Common myeloid progenitor, CD34-positive (primary cell): ENCODE measurements at places on chromosomes 12 and 14.

DNA sequence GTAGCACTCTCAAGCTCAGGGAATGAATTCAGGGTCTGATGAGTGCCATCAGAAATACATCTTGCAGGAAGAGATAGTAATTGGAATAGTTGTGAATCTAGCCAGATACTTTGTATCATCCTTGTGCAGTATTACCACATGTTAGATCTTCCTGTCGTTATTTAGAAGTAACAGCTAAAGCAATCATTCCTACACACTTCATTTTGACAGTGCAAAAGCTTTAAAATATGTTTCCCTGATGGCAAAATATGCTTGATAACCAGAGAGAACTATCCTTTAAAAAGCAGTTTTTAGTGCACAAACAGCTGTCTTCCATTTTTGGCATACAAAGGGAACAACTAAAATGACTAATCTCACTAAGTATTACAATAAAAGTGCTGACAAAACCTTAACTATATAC lies 149.5 kb upstream of the SLC38A2 start:
- peak; percentile 14 for DNase-seq

GRCh38 chr12:7806863-7807487 lies 17.8 kb downstream of the NANOG start:
- peak; percentile 74 for DNase-seq

- DNase-seq, result no peak
Observed at GRCh38 chr14:43169722-43170121, 1337.4 kb downstream of the FSCB start.

DNA sequence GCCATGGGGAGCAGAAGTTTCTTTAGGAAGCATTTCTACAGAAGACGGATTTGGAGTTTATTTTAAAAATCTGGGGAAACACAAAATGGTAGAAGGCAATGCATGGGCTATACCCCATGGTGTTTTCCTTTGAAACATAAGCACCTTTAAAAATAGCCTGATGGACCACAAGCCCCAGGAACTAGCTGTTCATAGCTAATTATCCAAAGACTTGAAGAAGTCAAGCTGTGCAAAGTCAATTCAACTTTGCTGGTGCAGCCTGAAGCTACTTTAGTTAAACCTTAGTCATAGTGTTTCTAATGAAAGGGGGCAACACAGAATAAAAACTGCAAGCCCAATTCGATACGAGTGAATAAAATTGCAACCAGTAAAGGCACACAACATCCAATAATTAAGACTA lies 732.5 kb downstream of the GALC start:
- no peak for DNase-seq

DNA sequence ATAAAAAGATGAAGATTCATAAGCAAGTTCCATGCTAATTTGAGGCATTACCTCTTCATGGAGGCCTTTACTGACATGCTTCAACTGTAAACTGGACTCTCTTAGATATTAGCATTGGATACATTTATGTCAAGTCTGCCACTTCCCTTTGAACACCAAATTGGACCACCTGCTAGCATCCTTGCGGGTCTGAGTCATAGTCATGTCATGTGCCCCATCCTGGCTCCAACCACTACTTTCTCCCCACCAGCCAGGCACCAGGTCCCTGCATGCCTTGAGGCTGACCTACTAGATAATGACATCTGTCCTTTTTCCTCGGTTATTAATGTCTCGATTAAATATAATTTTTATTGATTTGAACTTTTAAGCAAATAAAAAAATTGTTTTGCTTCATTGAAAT lies 32.9 kb upstream of the EEA1 start:
- DNase-seq, result no peak

- DNase-seq, result peak; percentile 36
Observed at GRCh38 chr14:54348001-54348611, 48.7 kb upstream of the CDKN3 start.

- DNase-seq, result peak; percentile 32
Observed at GRCh38 chr12:98998697-98999299, 353.7 kb downstream of the APAF1 start.

DNA sequence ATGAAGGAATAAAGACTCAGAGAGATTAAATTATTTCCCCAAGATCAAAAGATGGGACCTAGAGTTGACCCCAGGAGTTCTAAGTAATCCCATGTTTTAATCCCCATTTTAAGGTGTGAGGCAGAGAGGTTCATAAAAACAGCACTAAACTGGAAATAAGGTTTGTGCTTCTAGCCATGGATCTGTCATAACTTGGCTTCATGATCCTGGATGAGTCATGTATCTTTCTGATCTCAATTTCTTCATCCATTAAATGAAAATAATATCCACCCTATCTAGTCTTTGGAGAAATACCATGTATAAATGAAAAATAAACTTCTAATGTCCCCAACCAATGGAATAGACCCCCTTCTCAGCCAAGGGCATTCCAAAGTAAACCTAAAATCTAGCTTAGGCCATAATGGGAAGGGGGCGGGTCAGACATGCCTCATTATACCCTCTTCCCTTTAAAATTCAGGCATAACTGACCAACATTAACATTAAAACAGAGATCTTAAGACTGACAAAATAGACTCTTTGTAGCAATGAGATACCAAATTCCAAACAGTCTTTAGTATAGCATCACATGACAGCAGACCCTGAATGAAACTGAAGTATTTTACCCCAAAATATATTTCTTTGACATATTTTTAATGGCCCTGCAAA lies 47.8 kb downstream of the SLC41A2 start:
- no peak for DNase-seq

DNA sequence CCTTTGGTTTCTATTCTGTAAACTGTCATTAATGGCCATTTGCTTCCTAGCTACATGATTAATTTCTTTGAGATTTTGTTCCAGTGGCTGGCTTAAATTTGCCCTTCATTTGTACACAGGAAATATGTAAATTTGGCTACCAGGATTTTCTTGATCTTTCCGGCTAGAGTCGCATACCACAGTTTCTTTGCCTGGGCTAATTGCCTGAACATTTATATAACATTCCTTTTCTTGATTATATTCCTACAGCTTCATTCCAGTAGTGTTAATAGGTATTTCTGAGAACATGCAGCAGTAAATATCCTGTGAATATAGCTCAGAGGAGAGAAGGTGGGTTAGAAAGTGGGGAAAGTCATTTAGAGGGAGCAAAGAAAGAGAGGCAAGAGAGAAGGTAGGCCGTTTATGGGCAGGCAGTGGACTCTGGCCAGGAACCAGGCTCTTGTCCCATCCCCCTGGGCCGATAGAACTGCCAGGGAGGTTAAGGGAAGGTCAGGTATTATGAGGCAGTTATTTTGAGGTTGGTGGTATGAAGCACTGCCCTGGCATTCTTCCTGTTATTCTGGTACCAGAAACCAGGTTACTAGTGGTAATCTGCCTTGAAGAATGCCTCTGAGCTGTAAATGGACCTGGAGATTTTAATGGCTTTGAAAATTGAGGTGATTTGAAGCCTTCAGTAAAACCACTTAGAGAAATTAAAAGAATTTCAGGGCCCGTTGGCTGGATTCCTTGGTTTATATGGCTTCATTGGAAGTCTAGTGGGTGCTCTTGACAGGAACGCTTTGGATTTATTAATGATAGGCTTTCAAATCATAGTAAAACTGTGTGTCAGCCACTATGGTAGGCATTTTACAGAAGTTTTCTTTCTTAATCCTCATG lies 4.4 kb downstream of the RNF10 start:
- DNase-seq, result peak; percentile 67

DNA sequence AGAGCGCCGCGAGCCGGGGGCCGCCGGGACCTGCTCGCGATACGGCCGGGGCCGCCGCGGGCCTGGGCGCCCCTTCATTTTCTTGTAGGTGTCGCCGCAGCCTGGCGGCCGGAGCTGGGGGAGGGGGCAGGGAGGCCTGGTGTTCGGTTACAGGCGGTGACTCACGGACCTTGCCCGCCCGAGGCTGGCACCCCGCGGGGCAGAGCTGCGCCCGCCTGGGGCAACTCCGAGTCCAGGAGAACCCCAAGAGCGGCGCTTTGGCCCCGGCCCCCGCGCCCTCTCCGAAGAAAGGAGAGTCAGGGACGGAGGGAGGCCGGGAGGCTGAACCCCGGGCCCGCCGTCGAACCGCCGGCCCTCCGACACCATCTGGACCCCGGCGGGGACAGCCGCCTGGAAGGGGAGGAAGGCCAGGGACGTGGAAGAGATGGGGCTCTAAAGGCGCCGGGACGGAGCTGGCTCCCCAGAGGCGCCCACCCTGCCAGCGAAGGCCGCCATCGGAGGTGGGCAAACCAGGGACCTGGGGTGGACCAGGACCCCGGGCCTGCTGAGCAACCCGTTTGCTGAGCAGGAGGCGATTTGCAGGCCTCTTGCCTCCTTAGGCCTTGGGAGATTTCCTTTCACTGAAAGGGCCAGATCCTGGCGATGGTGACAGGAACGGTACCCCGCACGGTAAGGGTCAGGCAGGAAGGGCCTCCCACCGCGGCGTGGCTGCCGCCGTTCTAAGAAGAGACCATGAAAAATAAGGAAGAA lies 843 bp upstream of the NUAK1 start:
- peak; percentile 72 for DNase-seq

DNA sequence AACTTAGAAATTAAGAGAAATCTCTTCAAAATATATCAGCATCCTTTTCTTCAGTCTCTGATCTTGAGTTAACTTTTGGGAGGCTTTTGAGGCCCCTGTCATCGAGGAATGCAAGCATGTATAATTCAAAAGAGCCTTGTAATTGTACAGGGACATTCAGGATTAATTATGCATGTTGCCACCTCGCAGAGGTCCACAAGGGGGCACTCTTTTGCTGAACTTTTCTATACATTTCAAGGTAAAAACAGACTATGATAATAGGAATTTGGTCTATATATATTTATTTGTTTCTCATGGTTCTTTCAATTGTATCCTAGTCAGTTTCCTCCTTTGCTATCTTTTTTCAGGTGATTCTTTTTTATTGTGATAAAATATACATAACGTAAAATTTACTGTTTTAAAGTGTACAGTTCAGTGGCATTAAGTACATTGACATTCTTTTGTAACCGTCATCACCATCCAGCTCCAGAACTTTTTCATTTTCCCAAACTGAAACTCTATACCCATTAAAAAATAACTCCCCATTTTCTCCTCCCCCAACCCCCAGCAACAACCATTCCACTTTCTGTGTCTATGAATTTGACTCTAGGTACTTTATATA lies 47.0 kb upstream of the SLC2A13 start:
- DNase-seq, result peak; percentile 78

DNA sequence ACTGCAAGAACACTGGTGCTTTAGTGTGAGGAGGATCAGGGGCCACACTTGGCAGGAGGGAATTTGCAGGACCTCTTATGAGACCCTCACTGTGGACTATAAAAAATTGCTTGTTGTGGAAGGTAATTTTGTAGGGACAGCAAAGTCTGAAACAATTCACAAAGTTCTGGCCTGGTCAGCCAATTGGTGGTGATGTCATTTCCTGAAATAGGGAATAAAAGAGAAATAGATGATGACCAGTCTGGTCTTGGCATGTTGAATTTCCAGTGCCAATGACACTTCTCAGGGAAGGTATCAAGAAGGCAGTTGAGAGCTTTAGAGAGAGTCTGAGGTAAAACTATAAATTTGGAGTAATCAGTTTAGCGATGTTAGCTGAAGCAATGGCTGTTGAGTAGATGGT lies 129.3 kb upstream of the LMNTD1 start:
- DNase-seq, result no peak

- no peak for DNase-seq
Observed at GRCh38 chr12:131927110-131928079, 1.7 kb upstream of the PUS1 start.

- DNase-seq, result no peak
Observed at GRCh38 chr12:75795125-75795524, 236.5 kb downstream of the PHLDA1 start.

DNA sequence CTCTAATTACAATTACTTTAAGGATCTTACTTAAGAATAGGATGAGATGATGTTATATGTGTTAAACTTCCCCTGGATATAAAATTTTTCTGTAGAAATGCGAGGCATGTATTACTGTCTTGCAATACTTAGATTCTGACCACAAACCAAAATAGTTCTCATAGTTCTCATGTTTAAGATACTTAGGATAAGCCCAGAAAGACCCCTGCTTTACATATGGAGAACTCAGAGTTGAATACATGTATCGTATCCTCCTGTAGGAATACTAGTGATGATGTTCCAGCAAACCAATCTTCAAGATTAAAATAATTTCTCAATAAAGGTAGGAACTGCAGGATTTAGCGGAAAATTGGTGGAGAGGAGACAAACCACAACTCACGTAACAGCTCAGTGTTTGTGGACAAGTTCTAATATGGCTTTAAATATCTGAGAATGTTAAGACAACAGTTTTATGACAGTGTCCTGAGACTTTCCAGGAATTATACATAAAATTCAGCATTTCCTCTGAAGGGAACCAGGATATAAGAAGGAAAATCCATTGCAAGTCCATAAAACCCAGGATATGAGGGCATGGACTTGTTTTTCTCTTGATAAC lies 114.7 kb upstream of the CRY1 start:
- no peak for DNase-seq

- DNase-seq, result no peak
Observed at GRCh38 chr14:59339524-59340330, 125.5 kb downstream of the GPR135 start.

DNA sequence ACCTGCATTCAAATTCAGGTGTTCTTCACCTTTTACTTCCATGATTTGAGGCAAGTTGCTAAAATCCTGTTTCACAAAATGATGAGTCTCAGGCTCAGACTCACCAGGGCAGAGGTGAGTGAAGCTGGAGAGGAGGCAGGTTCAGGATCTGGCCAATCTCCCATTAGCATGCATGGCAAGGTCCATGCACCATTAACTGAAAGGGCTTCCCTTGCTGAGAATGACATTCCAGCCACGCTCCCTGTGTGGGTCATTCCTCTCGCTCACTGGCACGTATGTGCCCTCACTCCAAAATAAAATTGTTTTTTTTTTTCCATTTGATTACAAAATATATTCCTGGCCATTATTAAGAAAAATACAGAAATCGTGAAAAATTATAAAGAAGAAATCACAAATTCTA lies 257.6 kb downstream of the C12orf75 start:
- DNase-seq, result no peak

DNA sequence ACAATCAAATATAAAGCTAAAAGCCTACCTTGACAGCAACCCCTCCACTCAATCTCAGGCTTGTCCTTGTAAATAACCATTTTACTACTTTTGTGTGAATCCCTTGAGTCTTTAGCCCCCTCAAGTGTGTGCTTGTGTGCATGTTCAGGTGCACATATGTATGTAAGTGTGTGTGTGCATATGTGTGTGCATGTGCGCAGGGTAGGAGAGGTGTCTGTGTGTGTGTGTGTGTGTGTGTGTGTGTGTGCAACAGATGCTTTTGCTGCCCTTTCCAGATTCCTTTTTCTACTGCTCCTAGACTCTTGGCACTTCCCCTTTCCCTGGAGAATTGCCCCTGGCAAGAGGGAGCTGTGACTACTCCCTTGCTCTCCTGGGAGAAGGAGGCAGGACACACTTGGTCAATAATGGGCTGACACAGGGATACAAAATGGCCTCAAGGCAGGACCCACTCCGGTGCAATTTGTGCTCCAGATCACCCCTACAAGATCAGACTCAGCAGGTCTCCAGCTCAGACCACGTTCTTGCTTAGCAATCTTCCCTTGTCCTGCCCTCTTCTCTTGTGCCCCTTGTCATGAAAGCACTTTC lies 73.4 kb downstream of the IFNG start:
- DNase-seq, result no peak

DNA sequence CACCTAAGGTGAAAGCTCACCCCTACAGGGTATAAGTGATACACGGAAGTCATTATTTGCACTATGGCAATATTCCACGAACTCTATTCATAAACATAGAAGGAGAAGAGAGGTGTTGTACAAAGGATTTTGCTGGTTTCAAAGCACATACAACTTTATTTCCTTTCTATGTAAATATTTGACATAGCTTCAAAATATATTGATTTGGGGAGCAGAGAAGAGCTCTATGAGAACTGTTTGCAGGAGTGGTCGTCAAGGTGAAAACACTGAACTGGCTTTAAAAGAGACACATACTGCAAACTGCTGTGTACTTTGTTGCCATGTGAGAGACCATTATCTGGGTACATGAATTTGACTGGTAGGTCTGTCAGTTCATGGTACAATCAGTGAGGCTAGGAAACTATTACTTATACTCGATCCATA lies 16.7 kb downstream of the CNIH1 start:
- no peak for DNase-seq
